Activated CD8-positive, alpha-beta memory T cell treated with anti-CD3 and anti-CD28 coated beads, Interleukin-2, amount 50 U/mL, for 4 hours (primary cell): ENCODE measurements at places on chromosomes 5 and 9.
A peak's percentile ranks its signal among the peaks of the same experiment; 100 is the strongest.

DNA sequence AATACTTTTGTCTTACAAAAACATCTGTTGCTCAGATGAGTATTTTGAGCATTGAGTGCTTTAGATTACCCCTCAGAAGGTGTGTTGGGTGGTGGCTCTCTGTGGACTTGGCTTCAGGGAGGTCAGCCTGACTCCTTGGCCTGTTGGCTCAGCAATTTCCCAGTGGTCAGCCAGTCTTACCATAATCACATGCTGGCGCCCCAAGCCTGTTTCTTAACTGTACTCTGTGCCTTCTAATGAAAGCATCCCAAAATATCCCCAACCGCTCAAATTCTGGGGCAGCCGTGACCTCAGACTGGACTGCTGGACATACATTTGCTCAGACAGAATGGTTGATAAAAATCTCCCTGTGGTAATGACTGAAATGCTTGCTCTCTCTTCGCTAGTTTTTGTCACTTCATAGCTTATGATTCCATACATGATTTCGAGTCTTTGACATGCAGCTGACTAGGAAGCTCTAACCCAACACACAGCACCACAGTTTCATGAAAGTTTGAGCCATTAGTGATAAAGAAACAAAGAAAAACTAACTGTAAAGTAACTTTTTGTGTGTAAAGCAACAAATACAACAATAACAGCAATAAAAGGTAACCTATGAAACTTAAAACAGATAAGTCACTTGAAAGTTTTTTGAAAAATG, 562.2 kb upstream of the MEF2C start:
- no peak for DNase-seq

DNA sequence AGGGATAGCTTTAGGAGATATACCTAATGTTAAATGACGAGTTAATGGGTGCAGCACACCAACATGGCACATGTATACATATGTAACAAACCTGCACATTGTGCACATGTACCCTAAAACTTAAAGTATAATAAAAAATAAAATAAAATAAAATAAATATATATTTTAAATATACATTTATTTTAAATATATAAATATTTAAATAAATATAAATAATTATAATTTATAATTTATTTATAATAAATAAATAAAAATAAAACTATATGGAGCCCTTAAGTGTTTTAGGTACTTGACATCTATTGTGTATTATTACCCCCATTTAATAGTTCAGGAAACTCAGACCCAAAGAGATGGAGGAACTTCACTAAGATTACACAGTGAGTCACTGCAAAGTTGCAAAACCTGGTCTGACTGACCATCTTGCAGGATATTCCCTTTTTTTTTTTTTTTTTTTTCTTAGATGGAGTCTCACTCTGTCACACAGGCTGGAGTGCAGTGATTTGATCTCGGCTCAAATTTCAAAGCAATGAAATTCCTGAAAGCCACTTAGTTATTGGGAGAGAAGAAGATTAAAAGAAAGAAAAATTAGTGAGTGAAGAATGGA, 5.8 kb upstream of the C5orf52 start:
- no peak for DNase-seq

- DNase-seq, result no peak
These were observed 977.9 kb upstream of the NUDT12 start for GRCh38 chr5:104540448-104540847.

- DNase-seq, result no peak
These were observed 65.3 kb downstream of the CSNK1A1 start for GRCh38 chr5:149485655-149486615.

- DNase-seq, result no peak
These were observed 53.3 kb downstream of the NREP start for GRCh38 chr5:111703662-111704061.

GRCh38 chr5:154316223-154316935, 125.8 kb downstream of the GALNT10 start:
- DNase-seq, result no peak

- no peak for DNase-seq
These were observed 315.5 kb upstream of the RGMB start for GRCh38 chr5:98458004-98458403.

DNA sequence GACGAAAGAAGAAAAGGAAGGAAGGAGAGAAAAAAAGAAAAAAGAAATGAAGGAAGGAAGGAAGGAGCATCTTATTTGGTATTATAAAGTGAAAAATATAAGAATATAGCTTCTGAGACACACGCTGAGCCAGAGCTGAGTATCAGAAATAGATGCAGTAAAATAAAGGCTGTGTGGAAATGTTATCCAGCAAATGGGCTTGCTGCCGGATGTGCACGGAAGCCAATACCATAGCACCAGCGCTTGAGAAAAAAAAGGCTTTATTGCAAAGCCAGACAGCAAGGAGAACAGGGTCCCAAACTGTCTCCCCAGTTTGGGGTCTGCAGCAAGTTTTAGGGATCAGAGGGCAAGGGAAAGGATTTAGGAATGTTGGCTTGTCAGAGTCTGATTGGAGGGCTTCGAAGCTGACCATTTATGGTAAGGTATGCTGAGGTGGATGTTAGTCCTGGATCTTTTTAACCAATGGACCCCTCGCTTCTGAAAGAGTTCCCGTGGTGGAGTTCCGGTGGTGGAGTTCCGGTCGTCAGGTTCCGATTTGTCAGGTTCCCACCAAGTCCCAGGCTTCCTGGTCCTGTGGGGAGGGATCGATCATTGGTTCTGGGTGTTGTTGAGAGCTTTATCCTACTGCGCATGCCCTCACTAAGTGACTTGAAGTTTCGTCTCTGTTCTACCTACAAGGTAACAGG, 70.4 kb downstream of the SFXN1 start:
- DNase-seq, result no peak

DNA sequence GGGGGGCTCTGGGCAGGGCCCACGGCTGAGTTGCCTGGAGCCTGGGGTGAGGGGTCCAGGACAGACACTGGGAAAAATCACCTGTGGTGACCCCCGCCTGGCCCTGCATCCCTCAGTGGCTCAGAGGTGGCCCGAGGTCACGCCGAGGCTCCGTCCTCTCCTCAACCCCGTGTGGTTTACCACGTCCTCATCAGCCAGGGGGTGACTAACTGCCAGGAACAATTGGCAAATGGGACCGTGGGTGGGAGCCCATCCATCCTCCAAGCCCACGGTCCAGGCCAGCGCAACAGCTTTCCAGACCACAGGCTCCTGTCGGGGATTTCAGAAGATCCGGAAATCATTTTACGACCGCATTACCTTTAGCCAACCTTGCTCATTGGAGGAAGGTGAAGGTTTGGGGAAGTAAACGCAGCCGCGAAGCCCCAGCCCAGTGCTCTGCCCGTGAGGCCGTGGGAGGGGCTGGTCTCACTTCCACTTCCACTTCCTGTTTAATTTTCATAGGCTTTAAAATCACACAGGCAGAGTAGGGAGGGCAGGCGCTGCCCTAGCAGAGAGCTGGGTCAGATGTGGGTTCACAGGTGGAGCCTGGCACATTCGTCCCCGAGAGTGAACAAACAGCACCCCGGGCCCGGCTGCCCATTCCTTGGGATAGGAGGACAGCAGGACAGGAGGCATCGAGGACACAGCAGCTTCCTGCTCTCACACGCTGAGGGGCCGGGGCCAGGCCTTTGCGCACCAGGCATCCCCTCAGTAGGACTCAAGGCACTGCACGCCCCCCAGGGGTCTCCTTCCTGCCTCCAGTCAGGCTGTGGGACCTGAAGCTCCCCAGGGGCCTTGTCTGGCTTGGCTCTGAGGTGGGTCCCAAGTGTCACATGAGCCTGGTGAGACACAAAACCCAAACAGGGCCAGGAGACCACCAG, 19.8 kb upstream of the SLC9A3 start:
- peak; percentile 20 for DNase-seq

- no peak for DNase-seq
These were observed 98.3 kb downstream of the F2RL2 start for GRCh38 chr5:76524868-76525267.

DNA sequence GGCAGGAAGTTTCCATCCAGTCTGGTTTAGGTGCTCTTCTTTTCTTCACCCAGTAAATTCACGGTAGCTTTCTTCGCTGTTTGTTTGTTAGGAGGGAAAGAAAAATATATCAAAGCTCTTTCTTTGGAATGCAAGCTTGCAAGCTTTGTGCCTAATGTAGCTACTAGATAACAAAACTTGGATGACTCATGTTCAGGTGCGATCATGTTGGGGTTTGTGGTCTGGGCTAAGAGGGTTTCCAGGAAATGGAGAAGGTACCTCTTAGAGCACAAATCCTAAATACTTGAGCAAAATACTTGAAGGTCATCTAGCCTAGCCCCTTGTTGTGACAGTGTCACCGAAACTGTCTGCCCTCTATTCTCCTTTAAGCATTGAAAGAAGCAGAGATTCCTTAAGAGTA, 17.7 kb downstream of the SRP19 start:
- DNase-seq, result peak; percentile 47

GRCh38 chr9:7115606-7116005, 357.8 kb downstream of the KDM4C start:
- no peak for DNase-seq

- no peak for DNase-seq
These were observed 188.1 kb upstream of the PTGER4 start for GRCh38 chr5:40491644-40492043.

- no peak for DNase-seq
These were observed 25.2 kb upstream of the FCN2 start for GRCh38 chr9:134855231-134855899.

- no peak for DNase-seq
These were observed 28.9 kb downstream of the TBC1D2 start for GRCh38 chr9:98226516-98226915.

DNA sequence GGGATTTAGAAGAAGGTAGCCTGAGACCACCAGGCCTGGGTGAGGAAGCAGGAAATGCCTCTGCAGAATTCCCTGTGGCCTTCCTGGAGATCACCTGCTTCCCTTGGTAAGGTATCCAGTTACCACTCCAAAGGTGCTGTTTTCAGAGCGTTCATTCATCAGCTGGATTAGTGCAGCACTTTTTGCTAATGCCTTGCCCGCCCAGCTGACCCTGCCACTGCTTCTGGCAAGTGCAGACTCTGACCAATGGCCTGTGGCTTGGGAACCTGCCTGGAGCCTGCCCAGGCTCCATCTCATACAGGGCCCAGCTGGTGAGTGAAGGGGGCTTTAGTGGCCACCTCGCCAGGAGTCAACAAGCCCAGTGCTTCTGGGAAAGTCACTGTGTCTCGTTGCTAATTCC, 48.6 kb downstream of the FOXI1 start:
- DNase-seq, result no peak

GRCh38 chr5:149938791-149939358, 5.7 kb downstream of the PDE6A start:
- no peak for DNase-seq

GRCh38 chr9:137967280-137967953, 89.8 kb downstream of the CACNA1B start:
- no peak for DNase-seq

GRCh38 chr5:87152886-87153285, 114.8 kb upstream of the RASA1 start:
- no peak for DNase-seq

DNA sequence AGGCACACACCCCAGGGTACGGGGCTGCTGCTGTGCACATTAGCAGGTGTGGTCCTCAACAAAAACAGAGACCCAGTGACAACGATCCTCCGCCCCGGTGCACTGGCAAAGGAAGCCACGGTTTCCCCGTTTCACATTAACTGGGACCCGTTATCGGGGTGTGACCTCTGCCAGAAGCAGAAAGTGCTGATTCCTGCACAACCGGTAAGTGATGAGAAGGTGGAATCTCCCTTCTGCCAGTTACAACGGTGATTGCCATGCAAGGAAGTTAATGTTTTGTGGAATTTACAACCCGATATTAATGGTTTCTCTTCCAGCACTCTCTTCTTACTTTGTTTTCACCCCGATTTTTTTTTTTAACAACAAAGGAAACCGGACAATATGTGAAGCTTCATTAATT, 294.9 kb upstream of the IRX1 start:
- no peak for DNase-seq

DNA sequence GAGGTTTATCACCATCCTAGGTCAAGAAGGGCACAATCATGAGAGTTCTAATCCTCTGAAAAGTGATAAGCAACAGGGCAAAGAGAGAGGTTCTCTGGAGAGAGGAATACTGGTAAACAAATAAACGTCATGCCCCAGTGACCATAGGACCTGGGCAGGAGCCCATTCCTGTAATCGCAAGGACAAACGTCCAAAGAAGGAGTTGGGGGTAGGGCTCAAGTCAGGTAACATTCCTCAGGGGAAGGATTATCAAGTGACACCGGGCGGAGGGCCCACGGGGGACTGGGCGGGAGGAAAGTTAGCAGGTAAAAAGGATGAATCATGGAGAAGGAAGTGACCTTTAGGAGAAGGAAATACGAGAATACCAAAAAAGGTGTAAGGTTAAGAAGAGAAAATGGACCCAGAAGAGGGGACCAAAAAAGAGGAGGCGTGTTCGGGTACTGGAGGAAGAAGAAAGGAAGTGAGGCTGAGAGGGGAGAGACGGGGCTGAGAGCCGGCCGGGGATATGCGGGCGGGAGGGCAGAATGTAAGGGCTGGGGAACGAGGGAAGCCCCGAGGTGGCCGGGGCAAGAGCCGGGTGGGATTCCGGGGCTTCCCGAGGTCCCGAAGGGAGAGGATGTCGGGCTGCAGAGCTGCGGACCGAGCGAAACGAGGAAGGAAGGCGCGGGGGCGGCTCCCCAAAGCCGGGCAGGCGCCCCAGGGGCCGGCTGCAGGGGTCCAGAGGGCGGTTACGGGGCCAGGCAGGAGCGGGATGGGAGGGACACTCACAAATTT, 583 bp downstream of the DIAPH1 start:
- peak; percentile 57 for DNase-seq

DNA sequence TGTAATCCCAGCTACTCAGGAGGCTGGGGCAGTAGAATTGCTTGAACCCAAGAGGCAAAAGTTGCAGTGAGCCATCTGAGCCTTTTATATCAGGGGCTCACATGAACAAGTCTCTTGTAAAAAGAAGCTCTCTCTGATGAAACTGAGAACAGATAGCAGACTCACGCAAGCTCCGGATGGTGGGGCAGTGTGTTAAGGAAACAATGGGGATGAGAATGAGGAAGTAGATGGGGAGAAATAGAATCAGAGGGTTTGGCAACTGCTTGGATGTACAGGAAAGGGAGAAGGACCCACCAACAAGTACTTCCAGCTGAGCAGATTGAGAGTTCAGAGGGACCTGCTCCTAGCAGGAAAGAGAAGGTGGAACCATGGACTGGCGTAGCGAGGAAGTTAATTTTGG, 18.6 kb downstream of the TMEM252 start:
- no peak for DNase-seq

DNA sequence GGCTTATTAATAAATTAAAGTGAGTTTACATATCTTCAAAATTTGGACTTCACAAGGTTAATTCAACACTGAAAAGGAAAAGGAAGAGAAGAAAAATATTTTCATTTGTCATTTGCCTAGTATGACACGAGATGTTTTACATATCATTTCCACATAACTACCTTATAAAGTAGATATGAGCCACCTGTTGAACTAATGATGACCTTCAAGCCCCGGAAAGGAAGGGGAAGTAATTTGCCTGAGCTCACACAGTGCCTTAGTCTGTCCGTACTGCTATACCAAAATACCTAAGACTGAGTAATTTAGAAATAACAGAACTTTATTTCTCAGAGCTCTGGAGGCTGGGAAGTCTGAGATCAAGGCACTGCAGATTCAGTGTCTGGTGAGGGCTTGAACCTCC, 17.9 kb downstream of the CMYA5 start:
- no peak for DNase-seq

- no peak for DNase-seq
These were observed 33.1 kb upstream of the PRLR start for GRCh38 chr5:35263266-35263877.

GRCh38 chr5:7391814-7392692, 3.9 kb upstream of the ADCY2 start:
- DNase-seq, result no peak
